ENCODE measurements at places on chromosomes 6 and 20. TPM values are rescaled to one million over a fixed set of nuclear protein-coding genes. Genes with fewer than 3 reads are reported as not detected.

DNA sequence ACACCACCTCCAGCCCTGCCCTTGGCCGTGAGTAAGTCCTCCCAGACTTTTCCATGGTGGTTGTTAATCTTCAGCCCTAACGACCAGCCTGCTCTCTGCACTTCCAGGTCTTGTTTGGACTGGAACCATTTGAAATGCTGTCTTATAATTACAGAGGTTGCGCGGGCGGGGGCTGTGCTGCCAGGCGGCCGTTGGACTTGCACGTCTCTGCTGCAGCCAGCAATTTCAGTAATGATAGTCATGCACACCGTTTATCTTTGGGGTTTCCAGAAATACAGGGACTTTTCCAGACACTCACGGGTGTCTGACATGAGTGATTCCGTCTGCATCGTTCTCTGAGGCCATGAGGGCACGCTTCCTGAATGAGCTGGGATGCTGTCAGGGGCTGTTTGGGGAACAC, 118.2 kb downstream of the BMP7 start:
- no peak overlapping the region for H3K27ac ChIP-seq
- H3K4me1 ChIP-seq, result no peaks in the 10 kb centered on the region
- H3K27me3 ChIP-seq, result peaks cover 5% of the 10 kb centered on the region
- DNase-seq, result no peak

DNA sequence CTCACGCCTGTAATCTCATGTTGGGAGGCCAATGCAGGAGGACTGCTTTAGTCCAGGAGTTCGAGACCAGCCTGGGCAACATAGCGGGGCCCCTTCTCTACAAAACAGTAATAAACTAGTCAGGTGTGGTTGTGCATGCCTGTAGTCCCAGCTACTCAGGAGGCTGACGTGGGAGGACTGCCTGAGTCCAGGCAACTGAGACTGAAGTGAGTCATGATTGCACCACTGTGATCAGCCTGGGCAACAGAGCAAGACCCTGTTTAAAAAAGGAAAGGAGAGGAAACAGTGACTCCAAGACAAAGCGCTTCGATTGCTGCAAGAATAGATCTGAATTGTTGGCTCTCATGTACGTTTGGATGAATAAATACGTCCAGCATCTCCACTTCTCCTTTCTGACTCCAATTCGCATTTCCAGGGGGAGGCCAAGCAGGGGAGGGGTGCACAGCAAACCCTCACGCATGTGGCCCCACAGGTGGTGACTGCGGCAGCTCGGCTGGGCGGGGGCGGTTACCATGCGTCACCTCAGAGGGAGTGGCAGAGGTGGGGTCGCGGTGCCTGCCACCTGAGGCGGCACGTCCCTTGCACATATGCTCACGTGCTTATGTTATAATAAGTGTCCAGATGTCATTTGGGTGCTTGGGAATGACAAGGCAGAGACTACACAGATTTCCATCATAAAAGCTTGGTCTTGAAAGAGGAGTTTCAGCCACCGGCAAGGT, 95.1 kb upstream of the MPC1 start:
- DNase-seq, result no peak
- H3K36me3 ChIP-seq, result no peaks in the 10 kb centered on the region

GPR6 gene
- total RNA-seq, result not detected

DNA sequence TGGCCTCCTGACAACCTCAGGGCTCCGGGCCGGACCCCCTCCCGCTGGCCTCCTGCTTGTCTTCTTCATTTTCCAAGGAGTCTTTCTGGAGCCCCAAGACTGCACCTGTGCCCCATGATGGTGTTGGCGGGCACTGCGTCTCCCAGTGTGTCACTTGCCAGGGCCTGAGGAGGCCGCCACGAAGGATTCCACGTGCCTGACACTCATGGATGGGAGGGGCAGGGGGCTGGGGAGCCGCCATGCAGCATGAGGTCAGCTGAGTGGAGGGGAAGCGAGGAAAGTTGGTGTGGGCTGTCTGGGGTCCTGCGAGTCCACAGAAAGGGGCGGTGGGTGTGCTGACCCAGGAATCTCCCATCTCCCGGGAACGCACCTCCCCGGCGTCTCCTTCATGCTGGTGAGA, 165.7 kb downstream of the SMOC2 start:
- no peak overlapping the region for H3K27ac ChIP-seq
- H3K27me3 ChIP-seq, result peaks cover 10% of the 10 kb centered on the region
- H3K4me1 ChIP-seq, result no peaks in the 10 kb centered on the region
- H3K4me3 ChIP-seq, result no peak overlapping the region
- DNase-seq, result no peak

MUCL3 gene
- not detected for total RNA-seq

- H3K4me1 ChIP-seq, result peaks cover 31% of the 10 kb centered on the region
- H3K36me3 ChIP-seq, result no peaks in the 10 kb centered on the region
- no peak overlapping the region for H3K4me3 ChIP-seq
- H3K27ac ChIP-seq, result no peak overlapping the region
- H3K27me3 ChIP-seq, result no peaks in the 10 kb centered on the region
- DNase-seq, result no peak
Observed at GRCh38 chr6:14652536-14652935, 535.0 kb downstream of the CD83 start.

TP53TG5 gene
- 0.24 TPM for total RNA-seq

OR12D3 gene
- not detected for total RNA-seq

- no peaks in the 10 kb centered on the region for H3K36me3 ChIP-seq
- no peaks in the 10 kb centered on the region for H3K4me1 ChIP-seq
- no peak overlapping the region for H3K27ac ChIP-seq
- no peak overlapping the region for H3K4me3 ChIP-seq
- DNase-seq, result no peak
- peaks cover 18% of the 10 kb centered on the region for H3K27me3 ChIP-seq
Observed at GRCh38 chr20:63060057-63060991, 53.6 kb upstream of the BHLHE23 start.

GRCh38 chr6:129210684-129211083, 327.7 kb downstream of the LAMA2 start:
- H3K36me3 ChIP-seq, result no peaks in the 10 kb centered on the region
- peaks cover 2% of the 10 kb centered on the region for H3K27me3 ChIP-seq
- H3K4me1 ChIP-seq, result no peaks in the 10 kb centered on the region
- H3K4me3 ChIP-seq, result no peak overlapping the region
- no peak overlapping the region for H3K27ac ChIP-seq

DNA sequence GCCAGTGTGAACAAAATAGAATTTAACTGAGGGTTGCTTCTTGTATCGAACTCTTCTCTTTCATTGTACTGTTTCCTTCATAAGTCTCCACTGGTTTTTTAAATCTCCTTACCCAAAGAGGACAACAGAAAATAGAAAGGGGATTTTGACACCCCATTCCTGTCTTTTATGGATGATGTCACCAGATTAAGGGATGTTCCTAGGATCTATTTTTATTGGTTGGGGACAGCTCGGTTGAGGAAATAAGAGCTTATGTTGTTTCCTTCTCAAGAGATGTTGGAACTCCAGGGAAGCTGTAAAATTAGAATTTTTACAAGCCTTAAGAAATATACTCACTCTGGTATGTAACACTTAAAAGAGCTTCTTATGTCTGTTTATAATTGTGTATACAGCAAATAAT, 171.5 kb downstream of the PHF3 start:
- DNase-seq, result no peak
- no peak overlapping the region for H3K27ac ChIP-seq
- H3K27me3 ChIP-seq, result peaks cover 1% of the 10 kb centered on the region
- H3K4me3 ChIP-seq, result no peak overlapping the region

DNA sequence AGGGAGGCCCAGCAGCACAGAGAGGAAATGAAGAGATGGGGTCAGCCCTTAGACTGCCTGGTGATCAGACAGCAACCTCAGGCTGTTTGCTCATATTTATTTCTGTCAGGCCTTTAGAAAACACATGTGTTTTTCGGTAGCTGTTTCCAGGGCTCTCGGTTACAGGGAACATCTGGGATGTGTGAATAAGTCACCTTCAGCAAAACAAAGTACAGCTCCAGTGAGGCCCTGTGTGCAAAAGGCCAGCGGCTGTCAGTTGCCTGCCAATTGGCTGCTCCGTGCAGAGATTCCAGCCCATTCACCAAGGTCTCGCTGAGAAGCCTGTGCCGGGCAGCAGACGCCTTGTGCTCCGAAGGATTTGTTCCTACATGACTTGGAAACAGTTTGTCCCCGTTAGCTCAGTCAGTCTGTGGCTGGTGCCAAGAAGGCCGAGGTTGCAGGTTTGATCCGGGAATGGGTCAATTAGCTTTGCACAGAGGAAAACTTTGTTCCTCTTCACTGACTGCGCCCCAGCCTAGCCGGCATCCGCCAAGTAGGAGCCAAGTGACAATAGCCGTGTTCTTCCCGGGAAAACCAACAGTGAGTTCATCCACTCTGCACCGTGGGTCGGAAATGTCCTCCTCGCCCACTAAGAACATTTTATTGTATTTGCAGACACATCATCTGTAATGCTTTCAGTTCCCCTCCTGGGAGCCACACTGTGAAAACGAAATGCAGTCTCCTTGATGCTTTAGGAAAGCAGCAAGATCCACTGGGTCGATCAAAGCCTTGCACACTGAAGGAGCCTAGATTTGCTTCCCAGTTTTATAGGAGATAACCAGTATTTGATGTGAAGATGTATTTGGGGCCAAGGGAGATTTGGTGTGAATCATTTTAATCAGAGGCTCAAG, 315.4 kb upstream of the CDYL start:
- peaks cover 1% of the 10 kb centered on the region for H3K27me3 ChIP-seq
- H3K36me3 ChIP-seq, result no peaks in the 10 kb centered on the region

FUCA2 gene
- 16.5 TPM for total RNA-seq

GRCh38 chr6:106253172-106253571, 72.4 kb downstream of the ATG5 start:
- H3K36me3 ChIP-seq, result no peaks in the 10 kb centered on the region
- H3K27ac ChIP-seq, result no peak overlapping the region
- no peaks in the 10 kb centered on the region for H3K27me3 ChIP-seq
- no peak for DNase-seq
- H3K4me3 ChIP-seq, result no peak overlapping the region

DNA sequence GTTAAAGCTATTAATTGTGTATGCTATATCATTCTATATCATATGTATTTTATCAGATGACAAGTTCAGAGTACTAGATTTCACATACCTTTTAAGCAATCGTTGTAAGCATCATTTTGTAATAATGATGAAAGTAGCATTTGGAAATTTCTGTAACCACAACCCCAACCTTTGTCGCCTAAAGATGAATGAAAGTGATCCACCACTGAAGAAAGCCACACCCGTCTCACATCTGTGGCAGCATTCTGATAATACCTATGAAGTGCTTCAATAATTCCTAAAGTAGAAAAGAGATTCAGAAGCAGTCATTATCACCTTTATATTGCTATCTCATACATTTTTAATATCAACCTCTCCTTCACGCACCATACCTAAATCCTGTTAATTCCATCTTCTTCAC, 16.6 kb downstream of the ZUP1 start:
- DNase-seq, result no peak
- H3K27ac ChIP-seq, result no peak overlapping the region
- H3K36me3 ChIP-seq, result peaks cover 16% of the 10 kb centered on the region
- no peak overlapping the region for H3K4me3 ChIP-seq

FRS3 gene
- 4.8 TPM for total RNA-seq

DNA sequence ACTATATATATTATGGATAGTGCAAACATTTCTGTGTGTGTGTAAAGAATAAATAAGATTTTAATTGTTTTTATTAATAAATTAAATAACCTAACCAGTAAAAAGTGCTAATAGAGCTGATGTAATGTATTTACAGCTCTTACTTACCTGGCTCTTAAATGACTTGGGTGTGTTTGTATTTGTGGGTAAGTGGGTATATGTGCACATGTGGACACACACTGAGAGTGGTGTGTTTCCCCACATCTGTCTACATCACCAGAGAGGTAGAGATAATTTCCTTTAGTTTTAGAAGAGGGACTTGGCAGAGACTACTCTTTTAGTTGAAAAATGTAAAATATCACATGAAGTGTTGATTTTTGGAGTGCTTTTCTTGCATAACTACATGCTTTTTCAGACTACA, 76.0 kb downstream of the UST start:
- no peak for DNase-seq
- H3K27me3 ChIP-seq, result no peaks in the 10 kb centered on the region
- H3K36me3 ChIP-seq, result no peaks in the 10 kb centered on the region

DNA sequence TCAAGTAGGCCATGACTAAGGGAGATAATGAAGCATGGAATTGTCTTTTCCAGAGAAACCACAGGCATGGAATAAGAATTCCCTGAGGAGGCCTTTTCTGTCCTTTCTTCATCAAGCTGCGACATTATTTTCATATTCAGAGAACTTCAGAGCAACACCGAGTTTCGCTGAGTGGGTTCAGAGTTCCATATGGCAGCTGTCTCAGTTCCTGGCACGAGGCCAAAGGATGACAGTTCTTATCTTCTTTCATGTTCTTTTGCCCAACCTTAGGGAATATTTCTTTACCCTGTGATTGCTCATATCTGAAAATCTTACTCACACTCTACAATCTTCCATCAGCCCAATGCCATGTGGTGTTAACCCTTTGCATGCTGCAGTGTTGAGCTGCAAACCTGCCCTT, 135.3 kb upstream of the BMP2 start:
- no peak overlapping the region for H3K27ac ChIP-seq
- H3K4me1 ChIP-seq, result no peaks in the 10 kb centered on the region
- H3K4me3 ChIP-seq, result no peak overlapping the region
- no peak for DNase-seq
- H3K36me3 ChIP-seq, result no peaks in the 10 kb centered on the region
- H3K27me3 ChIP-seq, result no peaks in the 10 kb centered on the region

- H3K27ac ChIP-seq, result peak overlapping the region; percentile 77
- peaks cover 24% of the 10 kb centered on the region for H3K4me1 ChIP-seq
- peak; percentile 60 for DNase-seq
- H3K4me3 ChIP-seq, result peak overlapping the region; percentile 48
Observed at GRCh38 chr6:33343953-33344611, 26.5 kb upstream of the ZBTB22 start.

- H3K4me1 ChIP-seq, result peaks cover 16% of the 10 kb centered on the region
- H3K27me3 ChIP-seq, result no peaks in the 10 kb centered on the region
- peak; percentile 30 for DNase-seq
Observed at GRCh38 chr20:1302685-1303541, 26.0 kb downstream of the SDCBP2 start.

GRCh38 chr6:154686162-154686561, 47.1 kb upstream of the SCAF8 start:
- DNase-seq, result no peak
- H3K4me1 ChIP-seq, result peaks cover 11% of the 10 kb centered on the region
- no peak overlapping the region for H3K4me3 ChIP-seq
- H3K27ac ChIP-seq, result no peak overlapping the region
- H3K36me3 ChIP-seq, result no peaks in the 10 kb centered on the region

LAMA4 gene
- total RNA-seq, result not detected

EYA2 gene
- not detected for total RNA-seq
